Thoracic aorta (tissue), 2 donors: ENCODE measurements at places on chromosomes 12 and 14.

DNA sequence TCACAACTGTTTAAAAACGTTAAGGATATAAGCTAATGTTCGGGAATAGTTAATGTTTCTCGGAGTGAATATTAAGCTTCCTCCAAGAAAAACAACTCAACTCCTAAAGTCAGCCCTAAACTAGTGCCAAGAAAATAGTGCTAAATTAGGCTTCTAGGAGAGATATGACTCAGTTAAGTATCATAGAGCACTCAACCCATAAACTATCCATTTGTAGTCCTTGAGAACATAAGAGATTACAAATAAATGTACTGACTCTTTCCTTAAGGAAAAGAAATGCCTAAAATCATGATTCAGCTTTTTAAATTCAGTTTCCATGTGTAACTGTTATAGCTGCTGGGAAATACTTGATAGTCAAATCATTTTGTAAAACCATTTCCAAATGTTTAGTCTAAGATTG, 117.1 kb downstream of the HMGA2 start:
- no peak for DNase-seq

DNA sequence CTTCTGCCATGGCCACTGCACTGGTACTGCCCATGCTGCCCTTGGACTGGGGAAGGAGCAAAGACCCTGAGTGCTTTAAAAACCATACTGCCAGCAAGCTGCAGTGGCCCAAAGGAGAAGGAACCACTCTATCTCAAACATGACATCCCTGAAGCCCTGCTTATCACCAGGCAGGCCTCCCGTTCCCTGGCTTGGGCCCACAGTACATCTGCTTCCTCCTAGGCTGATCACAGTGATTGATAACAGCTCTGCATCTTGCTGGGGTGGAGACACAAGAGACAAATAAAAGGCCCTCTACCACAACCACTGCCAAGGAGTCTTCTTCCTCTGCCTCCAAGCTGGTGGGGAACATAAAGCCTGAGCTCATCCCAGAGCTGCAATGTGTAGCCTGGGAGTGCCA, 567.5 kb downstream of the TRHDE start:
- DNase-seq: no peak

DNA sequence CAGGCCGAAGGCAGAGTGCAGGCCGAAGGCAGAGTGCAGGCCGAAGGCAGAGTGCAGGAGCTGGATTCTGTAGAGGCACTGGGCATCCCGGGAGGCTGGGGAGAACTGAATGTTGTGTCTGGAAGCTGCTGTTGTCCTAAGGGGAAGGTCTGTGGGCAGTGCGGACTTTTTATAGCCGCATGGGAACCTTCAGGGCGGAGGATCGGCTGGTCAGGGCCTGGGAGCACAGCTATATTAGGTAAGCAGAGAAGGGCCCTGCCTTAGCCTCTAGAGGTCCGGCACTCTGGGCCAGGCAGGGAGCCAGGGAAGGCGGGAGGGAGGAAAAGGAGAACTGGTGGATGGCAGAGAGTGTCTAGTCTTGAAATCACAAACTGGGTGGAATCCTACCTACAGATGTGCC, 14.2 kb downstream of the CABP1 start:
- no peak for DNase-seq

DNA sequence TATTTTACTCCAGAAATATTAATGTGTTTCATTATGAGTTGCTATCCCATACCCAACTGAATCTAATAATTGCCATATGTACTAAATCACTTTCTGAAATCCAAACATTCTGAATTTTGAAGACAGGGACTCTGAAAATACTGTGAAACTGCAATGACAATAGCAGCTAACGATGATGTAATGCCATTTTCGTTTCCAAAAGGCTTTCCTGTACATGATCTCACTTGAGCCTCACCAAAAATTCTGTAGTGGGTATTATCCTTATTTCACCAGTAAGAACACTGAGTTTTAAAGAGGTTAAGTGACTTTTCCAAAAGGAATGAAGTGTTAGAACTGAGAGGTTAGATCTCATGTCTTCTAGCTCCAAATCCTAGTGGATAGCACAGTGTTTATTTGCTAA, 133.3 kb downstream of the FLRT2 start:
- DNase-seq: no peak

DNA sequence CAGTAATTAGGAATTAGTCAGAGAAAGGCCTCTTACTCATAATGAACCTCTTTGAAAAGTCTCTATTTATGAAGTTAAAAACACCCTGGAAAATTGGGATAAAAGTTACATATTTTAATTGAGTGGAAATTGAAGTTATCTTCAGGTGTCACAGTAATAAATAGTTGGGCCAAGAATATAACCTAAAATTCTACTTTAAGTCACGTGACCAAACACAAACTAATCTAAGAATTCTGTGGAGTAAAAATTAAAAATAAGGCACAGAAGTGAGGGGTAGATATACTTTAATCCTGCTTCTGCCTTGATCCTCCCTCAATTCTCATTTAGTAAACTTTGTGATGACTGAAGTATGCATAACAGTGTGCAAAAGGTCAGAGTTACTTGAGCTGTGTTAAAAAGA, 226.4 kb downstream of the NAV3 start:
- DNase-seq: no peak

- DNase-seq: no peak
Observed at GRCh38 chr14:51603495-51603894, 48.2 kb upstream of the FRMD6 start.

DNA sequence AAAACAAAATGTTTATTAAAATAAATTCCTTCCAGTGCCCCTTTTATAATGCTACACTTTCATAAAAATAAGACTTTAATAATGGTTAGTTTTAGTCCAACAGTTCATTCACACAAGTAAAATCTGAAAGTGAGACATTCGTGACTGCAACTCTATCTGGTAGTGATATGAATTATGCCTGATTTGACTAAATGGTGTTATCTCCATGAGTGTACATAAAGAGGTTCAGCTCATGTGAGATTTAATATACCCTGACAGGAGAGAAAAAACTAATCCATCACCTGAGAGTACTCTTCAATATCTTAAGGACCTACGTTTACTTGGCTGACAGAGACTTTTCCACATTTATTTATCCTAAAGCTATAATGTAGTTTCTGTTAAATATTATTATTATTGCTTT, 34.0 kb downstream of the ERO1A start:
- DNase-seq: no peak

DNA sequence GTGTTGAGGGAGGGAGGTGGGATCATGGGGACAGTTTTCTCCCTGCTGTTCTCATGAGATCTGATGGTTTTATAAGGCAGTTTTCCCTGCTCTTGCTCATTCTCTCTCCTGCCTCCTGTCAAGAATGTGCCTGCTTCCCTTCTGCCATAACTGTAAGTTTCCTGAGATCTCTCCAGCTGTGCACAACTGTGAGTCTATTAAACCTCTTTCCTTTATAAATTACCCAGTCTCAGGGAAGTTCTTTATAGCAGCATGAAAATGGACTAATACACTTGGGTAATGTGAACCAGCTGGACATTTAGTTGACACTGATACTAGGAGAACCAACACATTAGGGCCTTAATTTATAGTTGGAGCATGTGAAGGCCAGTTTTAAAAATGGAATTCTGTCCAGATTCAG, 12.4 kb upstream of the CCDC91 start:
- DNase-seq: no peak
